ENCODE measurements at places on chromosomes 12 and 14. TPM values are rescaled to one million over a fixed set of nuclear protein-coding genes. Genes with fewer than 3 reads are reported as not detected.

DNA sequence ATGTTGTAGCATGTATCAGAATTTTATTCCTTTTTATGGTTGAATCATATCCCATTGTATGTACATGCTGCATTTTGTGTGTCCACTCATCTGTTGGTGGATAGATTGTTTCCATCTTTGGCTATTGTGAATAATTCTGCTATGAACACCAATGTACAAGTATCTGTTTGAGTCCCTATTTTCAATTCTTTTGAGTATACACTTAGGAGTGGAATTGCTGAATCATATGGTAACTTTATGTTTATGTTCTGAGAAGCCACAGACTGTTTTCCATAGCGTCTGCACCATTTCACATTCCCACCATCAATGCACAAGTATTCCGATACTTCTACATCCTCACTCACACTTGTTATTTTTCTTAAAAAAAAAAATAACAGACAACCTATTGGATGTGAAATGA, 91.5 kb downstream of the ARF6 start:
- no peak for DNase-seq

DNA sequence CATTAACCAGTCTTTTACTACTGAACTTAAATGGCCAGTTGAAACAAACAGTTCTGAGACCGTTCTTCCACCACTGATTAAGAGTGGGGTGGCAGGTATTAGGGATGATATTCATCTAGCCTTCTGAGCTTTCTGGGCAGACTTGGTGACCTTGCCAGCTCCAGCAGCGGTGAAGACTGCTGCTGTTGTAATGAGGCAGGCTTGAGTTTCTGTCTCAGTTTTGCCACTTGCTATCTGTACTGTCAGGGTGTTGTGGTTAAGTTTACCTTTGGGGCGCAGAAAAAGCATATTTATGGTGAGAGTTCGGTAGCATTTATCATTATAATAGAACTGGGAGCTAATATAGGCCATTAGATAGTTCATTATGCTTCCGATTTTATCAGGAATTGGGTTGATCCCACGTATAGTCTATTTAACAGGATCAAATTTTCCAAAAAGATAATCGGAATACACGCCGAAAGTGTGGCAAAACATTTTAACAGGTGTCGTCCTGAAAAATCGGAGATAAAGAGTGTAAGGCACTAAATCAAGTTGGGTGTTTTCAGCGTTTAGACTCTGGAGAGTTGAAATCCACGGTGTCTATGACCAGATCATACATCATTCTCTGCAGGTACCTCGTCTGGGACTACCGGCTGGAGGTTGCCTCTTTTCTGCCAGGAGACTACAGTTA, 688 bp upstream of the NECAP1 start:
- no peak for DNase-seq

Gene SLC38A4
- total RNA-seq = 0.41 TPM

DNA sequence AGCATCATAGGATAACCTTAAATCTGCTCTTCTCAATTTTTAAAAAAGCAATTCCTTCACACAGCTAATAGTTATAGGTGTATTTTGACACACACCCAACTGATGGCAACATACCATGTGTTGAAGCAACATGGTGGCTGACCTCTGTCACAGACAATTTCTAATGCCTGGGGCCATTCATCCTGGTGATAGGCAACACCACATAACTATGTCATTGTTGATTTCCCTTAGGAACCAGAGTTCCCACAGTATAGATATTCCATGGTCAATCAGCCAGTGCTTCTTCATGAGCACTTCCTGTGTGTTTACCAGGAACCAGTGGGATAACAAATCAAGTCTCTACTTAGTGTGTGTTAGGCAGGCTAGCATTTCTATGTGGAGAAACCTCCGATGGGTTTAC, 88.3 kb downstream of the FIGNL2 start:
- DNase-seq = no peak

Gene SIX6
- not detected for total RNA-seq
